ENCODE measurements at places on chromosomes 5 and 9. TPM values are rescaled to one million over a fixed set of nuclear protein-coding genes. Genes with fewer than 3 reads are reported as not detected.

Gene CD274
- total RNA-seq, result 3.3 TPM

Gene FTMT
- total RNA-seq, result not detected

Gene FEM1C
- 6.7 TPM for total RNA-seq

Gene FBP2
- not detected for total RNA-seq

Gene RNF183
- 7.1 TPM for total RNA-seq

Gene SPATA31C1
- total RNA-seq, result not detected

Gene STPG3
- not detected for total RNA-seq

Gene EQTN
- total RNA-seq, result 0.18 TPM

Gene PCDHB5
- not detected for total RNA-seq

Gene PALM2AKAP2
- not detected for total RNA-seq

Gene HSD17B3
- not detected for total RNA-seq

Gene PKD2L2
- not detected for total RNA-seq

Gene OR1L1
- total RNA-seq, result not detected

Data from HT-29 (cell line).